ENCODE measurements at places on chromosomes 13 and 19.

DNA sequence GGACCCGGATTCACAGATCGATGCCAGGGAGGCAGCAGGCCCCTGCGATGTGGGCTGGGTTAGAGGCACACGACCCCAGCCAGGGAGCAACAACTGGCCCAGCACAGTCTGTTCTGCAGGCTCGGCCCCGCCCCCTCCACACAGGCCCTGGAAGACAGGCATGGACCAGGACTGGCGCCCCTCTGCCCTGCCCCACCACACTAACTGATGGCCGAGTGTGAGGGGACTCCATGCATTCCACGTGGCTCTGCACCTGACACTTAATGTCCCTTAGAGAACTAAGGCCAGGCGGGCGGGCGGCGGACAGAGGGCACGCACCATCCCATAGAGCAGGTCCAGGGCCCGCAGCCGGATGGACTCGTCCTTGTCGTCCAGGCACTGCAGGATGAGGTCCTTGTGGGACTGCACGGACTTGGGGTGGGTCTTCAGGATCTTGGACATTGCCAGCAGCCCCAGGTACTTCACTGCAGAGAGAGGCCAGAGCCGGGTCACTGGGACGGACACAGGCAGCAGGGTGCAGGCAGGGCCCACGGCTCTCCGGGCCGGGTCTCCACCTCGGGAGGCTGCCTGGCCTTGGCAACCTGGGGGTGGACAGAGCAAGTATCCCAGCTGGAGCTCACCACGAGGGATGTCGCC lies 24.8 kb downstream of the IZUMO4 start:
- DNase-seq = no peak

- no peak for DNase-seq
These were observed 86.5 kb downstream of the NUFIP1 start for GRCh38 chr13:44902738-44903137.

- no peak for DNase-seq
These were observed 1.8 kb upstream of the KLK4 start for GRCh38 chr19:50912727-50913716.

DNA sequence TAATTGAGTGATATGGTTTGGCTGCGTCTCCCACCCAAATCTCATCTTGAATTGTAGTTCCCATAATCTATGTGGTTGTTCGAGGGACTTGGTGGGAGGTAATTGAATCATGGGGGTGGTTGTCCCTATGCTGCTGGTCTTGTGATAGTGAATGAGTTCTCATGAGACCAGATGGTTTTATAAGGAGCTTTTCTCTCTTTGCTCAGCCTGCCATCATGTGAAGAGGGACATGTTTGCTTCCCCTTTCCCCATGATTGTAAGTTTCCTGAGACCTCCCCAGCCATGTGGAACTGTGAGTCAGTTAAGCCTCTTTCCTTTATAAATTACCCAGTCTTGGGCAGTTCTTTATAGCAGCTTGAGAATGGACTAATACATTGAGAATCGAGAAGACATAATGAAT lies 480.1 kb downstream of the GPC5 start:
- no peak for DNase-seq

GRCh38 chr13:99293178-99293577 lies 14.0 kb downstream of the GPR183 start:
- DNase-seq = no peak

DNA sequence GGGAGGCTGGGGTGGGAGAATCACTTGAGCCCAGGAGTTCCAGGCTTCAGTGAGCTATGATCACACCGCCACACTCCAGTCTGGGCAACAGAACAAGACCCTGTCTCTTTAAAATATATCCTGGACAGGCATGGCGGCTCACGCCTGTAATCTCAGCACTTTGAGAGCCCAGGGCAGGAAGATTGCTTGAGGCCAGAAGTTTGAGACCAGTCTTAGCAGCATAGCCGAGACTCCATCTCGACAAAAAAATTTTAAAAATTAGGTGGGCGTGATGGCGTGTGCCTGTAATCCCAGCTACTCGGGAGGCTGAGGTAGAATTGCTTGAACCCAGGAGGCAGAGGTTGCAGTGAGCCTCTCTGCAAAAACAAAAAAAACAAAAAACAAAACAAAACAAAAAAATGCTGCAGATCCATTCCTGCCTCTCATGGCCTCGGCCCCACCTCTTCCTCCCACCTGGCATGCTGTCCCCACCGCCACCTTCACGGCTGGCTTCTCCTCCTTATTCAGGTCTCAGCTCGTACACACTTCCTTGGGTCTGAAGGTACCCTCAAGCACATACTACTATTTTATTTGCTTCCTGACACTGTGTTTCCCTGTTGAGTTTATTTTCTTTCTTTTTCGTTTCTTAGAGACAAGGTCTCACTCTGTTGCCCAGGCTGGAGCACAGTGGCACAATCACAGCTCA lies 5.3 kb downstream of the RFX1 start:
- no peak for DNase-seq

- no peak for DNase-seq
These were observed 10.5 kb downstream of the PEX11G start for GRCh38 chr19:7478173-7478842.

GRCh38 chr13:53569453-53569852 lies 540.8 kb downstream of the OLFM4 start:
- no peak for DNase-seq

Data from fibroblast of skin of abdomen (primary cell).